ENCODE measurements at places on chromosomes 5 and 9.

DNA sequence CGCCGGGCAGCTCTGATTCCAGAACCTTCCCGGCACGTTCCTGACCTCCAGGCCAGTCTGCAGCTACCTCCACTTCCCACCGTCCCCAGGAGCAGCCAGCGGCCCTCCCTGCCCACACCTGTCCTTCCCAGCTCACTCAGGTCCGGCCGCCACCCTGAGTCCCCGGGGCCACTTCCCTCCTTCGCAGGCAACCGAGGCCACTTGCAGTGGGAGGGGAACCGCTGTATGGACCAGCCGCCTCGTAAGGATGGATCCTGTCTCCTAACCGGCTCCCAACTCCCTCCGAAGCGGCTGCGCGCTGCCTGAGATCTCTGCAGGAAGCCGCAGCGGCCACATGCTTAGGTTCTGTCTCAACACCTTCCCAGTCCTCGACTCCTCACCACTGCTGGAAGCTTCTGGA is 7.5 kb downstream of the TMEM250 start:
- no peak for DNase-seq

DNA sequence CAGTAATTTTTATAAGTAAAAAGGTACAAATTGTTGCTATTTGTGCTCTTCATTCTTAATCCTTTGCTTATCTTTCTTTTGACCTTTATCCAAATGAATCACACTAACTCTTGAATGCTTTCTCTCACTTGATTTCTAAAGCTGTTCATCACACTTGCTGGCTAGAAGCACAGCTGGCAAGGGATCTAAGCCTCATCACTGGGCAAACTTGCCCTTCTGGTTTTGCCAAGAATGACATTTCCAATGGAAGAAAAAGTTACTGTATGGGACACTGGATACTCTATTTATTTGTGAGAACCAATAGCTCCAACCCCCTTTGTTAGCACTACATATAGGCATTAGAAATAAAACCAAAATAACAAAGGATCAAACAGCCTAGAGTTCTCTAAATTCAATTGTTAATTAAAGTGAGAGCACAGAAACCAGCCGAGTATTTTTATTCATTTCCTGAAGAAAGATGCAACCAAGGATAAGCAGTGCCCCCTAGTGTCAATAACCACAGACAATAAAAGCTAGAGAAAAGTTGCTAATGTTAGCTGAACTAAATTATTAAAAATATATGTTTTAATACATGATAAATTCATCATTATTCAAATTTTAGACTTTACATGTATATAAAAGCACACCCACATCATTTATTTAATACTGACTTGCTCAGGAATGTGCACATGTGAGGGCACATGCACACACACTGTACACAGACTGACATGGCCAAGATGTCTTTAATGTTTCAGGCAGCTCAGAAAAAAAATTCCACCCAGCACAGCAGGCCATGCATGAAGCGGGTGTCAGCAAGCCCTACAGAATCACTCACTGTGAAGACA is 59.8 kb upstream of the POU5F2 start:
- peak; percentile 24 for DNase-seq

DNA sequence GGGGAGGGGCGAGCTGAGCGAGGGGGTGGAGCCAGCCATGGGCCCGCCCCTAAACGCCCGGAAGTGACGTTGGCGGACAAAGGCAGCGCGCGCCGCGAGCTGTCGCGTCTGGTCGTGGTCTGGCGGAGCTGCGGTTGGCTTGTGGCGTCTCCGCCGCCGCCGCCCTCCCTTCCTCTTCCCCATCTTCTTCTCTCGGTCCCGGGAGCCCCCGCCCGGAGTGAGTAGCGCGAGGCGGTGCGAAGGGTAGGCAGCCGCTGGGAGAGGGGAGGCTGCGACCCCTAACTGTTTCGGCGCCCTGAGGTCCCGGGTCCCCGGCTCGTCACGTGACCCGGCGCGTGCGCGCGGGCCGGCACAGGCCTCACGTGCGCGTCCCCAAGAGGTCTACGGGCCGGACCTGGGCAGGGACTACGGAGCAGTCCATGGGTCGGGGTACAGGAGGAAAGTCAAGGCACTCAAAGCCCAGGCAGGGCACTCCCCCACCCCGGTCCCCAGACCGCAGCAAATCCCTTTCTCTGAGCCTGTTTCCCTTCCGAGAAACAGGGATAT is at the start of gene NTMT1:
TSS of gene NTMT1 (plus strand) at position 85 of the 546 bp plus-strand sequence. CDS start 6,541 bp downstream, outside the sequence.
- DNase-seq: peak; percentile 88

DNA sequence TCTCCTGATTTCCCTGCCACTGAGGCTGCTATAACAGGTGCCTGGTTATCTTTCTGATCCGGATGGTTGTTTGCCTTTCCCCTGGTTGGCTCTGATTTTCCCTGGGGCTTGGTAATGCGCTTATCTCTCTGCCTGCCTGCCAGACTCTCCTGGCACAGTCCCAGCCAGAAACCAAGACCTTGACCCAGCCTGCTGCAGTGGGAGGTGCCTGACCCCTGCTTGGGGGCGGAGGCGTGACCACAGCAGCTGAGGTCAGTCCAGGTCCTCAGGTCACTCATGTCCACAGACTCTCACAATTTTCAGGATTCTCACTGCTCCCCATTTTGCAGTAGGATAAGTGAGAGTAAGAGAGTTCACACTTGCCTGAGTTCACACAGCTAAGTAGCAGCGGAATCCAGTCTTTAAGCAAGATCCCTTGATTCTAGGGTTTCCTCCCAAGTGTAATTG is 24.4 kb upstream of the SYNPO start:
- peak; percentile 57 for DNase-seq

- DNase-seq: peak; percentile 41
These were observed 596 bp upstream of the CDC37L1 start for GRCh38 chr9:4678679-4679267.

GRCh38 chr5:154895606-154896561 is 37.5 kb downstream of the CNOT8 start:
- DNase-seq: no peak

DNA sequence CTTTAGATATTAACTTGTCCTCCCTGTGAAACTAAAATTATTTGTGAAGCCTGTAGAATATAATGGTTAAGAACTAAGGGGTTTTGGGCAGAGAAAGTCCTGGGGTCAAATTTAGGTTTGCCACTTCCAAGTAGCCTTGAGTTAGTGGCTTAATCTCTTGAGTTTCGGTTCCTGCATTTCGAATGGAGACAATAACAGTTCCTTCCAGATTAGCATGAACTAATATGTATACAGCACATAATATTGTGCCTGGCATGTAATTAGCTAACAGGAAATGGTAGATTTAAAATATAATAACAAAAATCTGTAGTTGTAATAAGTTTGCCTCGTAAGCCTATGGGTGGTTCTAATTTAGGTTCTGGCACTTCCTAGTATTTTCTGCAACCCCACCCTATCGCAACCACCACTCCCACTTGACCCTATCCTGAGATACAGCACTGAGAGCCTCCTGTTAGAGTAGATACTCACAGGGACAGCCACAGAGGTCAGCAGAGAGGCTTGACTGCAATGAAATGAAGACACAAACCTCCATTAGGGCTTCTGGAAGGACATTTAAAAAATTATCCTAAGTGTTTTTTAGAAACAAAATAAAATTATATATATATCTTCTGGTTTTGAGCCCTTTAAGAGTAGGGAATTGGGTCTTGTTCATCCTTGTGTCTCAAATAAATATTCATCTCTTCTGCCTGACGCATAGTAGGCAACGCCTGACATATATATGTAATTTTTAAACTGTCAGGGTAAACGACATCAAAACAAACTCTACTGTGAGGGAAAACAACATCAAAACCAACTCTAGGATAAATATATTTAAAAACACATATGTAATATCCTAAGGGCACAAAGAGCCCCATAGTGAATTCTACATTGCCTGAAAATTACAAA is 8.5 kb downstream of the SPINK9 start:
- DNase-seq: no peak

DNA sequence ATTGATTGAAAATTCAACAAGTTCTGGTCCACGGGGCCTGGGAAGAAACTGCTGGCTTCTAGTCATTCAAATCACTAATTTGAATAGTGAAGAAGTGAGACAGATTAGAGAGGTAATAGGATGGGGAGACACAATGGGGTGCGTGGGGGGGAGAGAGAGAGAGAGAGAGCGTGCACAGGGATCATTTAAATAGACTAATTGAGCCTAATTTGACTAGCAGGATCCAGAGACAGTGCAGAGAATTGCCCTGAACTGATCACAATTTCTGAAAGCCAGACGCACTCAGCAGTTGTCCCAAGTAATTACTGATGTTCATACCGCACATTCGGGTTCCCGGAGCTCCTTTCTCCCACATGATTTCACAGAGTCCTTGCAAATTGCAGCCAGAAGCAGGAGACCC is 50.3 kb upstream of the C5orf58 start:
- no peak for DNase-seq

DNA sequence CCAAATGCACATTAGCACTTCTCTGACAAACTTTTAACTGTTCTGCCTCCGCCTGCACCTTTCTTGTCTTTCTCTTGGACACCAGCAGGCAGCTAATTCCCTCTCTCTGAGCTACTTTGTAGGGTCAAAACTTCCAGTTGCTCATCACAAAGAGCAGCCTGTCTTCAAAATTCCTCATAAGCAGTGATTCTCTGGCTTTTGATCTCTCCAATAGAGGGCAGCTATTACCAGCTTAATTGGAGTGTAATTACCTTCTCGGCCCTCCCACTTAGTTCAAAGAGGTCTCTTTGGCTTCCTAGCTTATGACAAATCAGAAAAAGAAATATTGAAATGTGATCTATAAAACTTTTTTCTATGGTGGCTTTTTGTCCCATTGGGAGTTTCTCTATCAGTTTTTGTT is 43.6 kb upstream of the RAD23B start:
- DNase-seq: no peak

DNA sequence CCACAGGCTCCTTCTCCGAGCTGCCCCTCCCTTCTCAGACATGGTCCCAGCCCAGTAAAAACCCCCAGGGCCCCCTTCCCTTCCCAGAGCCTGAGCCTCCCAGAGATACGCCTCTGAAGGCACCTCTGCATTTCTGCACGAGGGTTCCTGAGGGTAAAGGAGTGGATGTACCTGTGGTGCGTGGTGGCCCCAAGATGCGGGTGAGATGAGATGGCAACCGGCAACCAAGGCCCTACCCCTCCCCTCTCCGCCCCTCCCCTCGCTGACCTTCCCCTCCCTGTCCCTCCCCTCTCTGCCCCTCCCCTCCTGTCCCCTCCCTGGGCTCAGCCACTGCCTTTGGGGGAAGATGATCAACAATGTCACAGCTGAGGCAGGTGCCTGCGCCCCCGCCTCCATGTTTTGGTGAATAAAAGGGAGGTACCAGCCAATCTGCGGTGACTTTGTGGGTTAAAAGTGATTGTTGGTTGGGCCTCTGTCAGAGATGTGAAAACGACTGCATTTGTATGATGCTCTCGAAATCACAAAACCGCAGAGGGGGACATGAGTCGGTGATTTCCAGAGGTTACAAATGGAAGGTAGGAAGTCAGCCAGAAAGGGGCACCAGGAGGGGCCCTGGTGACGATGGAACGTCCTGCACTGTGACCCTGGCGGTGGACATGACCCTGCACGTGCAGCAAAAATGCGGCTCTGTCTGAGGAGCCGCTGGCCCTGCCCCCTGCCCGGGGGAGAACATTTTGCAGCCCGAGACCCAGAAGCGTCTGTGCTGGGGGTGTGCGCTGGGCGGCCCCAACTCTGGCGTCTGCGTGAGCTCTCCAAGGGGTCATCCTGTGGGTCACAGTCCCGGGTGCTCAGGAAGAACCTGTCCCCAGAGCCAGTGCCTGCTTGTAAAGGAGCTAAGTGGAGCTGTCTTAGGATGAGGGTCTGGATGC is 3.7 kb downstream of the LCN9 start:
- no peak for DNase-seq

DNA sequence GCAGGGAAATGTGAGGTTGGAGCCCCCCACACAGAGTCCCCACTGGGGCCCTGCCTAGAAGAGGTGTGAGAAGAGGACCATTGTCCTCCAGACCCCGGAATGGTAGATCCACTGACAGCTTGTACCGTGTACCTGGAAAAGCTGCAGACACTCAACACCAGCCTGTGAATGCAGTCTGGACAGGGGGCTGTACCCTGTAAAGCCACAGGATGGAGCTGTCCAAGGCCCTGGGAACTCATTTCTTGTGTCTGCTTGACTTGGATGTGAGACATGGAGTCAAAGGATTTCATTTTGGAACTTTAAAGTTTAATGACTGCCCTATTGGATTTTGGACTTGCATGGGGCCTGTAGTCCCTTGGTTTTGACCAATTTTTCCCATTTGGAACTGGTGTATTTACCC is 535.0 kb upstream of the MEF2C start:
- no peak for DNase-seq

DNA sequence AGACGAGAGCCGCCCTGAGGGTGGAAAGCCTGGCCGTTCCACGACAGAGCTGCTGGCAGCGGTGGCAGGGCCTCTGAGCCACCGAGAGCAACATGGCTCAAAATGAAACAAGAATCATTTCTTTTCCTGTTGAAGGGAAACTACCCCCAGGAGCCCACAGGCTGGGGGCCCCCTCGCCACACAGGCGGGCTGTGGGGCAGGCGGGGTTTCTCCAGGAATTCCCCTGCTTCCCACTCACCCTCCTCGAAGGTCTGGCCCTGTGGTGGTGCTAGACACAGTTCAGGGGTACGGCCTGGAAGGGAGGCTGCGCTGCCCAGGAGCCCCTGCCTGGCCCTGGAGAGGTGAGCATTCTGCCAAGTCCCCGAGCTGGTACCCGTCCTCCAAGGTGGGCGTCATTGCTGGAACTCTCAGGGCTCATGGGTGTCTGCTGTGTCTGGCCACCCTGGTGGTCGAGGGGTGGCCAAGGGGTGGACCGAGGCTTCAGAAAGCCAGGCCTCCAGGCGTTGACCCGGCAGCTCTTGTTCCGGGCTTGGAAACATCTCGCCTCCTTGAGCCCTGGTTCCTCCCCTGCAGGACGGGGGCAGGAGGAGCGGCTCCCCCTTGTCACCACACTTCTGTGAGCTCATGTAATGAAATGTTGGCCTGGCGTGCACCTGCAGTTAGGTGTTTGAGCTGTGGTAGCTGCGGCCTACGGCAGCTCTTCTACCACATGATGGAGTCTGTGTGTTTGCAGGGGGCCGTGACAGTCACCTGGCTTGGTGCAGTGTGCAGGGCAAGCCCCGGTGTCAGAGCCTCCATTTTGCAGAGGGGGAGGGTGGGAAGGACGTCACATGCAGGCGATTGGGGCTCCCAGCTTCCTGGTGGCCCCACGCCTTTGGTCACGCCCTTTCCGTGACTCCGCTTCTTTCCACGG is 65.3 kb downstream of the RXRA start:
- no peak for DNase-seq

DNA sequence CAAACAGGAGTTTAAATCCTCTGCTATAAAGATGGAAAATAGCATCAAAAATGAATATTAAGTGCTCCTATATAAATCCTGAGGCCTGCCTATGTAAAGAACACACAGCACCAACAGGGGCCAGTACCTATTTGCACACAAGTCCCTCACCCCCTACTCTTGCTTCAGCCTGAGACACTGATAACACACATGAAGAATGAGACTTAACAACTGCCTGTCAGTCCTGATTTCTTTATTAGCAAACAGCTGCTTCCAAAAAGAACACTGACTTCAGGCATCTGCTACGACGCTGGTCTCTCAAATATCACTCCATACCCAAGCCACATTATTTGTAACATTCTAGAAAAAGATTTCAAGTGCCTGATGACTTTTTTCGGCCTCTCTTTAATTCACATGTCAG is 55.5 kb downstream of the MYO10 start:
- no peak for DNase-seq

DNA sequence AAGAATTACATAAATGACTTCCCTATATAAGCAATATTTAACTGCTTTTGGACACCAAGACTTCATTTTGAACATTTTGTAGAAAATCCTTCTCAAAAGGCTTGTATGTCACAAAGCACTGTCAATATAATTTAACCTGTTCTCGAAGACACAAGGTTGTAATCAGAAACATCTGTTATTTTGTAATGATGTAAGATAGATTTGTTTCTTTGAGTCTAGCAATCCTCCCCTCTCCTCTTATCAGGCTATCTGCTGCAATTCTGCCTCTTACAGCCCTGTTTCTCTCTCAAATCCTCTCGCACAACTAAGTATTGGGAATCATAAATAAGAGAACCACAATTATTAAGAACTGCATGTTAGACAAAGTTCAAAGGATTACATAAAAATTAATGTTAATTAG is 18.6 kb upstream of the TARS1 start:
- DNase-seq: no peak

Measured in NCI-H2171 (cell line).